ENCODE measurements at places on chromosomes 7 and 10.

GRCh38 chr7:22192801-22193200 lies 164.2 kb downstream of the RAPGEF5 start:
- DNase-seq: no peak

DNA sequence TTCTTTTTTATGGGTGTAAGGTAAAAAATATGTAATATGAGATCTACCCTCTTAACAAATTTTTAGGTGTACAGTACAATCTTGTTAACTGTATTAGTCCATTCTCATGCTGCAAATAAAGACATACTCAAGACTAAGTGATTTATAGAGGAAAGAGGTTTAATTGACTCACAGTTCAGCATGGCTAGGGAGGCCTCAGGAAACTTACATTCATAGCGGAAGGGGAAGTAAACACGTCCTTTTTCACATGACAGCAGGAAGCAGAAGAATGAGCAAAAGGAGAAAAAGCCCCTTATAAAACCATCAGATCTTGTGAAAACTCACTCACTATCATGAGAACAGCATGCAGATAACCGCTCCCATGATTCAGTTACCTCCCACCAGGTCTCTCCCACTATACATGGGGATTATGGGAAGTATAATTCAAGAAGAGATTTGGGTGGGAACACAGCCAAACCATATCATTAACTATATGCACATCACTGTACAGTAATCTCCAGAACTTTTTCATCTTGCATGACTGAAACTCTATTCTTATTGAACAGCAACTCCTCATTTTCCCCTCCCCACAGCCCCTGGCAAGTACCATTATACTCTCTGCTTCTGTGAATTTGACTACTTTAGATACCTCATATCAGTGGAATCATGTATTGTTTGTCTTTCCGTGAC lies 127.4 kb downstream of the WNT2 start:
- DNase-seq: no peak

- DNase-seq: no peak
Measured at GRCh38 chr10:70319183-70319582, 35.4 kb upstream of the NPFFR1 start.

DNA sequence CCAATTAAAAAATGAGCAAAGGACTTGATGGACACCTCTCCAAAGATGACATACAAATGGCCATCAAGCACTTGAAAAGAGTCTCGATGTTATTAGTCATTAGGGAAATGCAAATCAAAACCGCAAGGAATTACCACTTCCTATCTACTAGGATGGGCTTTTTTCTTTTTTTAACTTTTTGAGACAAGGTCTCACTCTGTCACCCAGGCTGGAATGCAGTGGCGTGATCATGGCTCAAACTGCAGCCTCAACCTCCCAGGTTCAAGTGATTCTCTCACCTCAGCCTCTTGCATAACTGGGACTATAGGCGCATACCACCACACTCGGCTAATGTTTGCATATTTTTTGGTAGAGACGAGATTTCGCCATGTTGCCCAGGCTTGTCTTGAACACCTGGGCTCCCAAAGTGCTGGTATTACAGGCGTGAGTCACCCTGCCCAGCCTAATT lies 13.6 kb downstream of the NKX1-2 start:
- DNase-seq: no peak

- peak; percentile 31 for DNase-seq
Measured at GRCh38 chr7:64636386-64636785, 29.5 kb upstream of the ZNF107 start.
